AG09319 (cell line): ENCODE measurements at places on chromosomes 3 and 15.

- DNase-seq = no peak
These were observed 42.5 kb downstream of the PLXNA1 start for GRCh38 chr3:127025456-127025855.

GRCh38 chr3:103693831-103694230 is 1259.0 kb downstream of the ZPLD1 start:
- DNase-seq = no peak

DNA sequence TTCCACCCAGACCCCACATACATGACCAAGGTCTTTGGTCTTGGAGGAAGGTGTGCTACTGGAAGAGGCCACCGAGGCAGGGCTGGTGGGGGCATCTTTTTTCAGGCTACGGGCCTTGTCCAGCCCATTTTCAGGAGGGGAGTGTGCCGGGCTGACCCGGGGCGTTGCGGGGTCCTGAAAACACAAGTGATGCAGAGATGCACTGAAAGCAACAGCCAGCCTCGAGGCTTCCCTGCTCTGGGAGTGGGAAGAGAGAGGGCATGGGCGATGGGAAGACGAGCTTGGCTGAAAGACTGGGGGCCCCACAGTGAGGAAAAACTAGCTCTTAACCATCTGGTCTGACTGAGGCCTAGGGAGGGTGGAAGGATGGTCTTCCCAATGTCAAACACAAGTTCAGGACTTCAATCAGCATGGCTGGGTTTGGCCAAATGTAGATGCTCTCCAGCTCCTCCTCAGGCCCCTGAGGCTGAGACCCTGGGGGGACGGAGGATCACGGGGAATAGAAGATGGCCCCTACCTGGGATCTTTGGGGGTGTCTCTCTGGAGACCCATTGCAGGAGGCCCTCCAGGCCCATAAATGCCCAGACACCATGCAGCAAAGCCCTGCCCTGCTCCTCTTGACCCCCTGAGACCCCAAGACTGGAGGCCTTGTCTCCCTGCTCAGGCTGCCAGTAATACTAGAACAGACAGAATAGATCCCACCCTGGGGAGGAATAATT is 38.9 kb downstream of the TLE3 start:
- DNase-seq = no peak

- peak; percentile 68 for DNase-seq
These were observed 37.3 kb upstream of the RFTN1 start for GRCh38 chr3:16550676-16551341.

- DNase-seq = peak; percentile 20
These were observed 102.2 kb downstream of the CD47 start for GRCh38 chr3:107988460-107989175.

- DNase-seq = peak; percentile 63
These were observed 1.4 kb downstream of the PFN2 start for GRCh38 chr3:149969110-149969939.

GRCh38 chr3:191774485-191774884 is 313.5 kb downstream of the PYDC2 start:
- DNase-seq = no peak

- no peak for DNase-seq
These were observed 23.3 kb downstream of the PDZRN3 start for GRCh38 chr3:73601481-73601880.

DNA sequence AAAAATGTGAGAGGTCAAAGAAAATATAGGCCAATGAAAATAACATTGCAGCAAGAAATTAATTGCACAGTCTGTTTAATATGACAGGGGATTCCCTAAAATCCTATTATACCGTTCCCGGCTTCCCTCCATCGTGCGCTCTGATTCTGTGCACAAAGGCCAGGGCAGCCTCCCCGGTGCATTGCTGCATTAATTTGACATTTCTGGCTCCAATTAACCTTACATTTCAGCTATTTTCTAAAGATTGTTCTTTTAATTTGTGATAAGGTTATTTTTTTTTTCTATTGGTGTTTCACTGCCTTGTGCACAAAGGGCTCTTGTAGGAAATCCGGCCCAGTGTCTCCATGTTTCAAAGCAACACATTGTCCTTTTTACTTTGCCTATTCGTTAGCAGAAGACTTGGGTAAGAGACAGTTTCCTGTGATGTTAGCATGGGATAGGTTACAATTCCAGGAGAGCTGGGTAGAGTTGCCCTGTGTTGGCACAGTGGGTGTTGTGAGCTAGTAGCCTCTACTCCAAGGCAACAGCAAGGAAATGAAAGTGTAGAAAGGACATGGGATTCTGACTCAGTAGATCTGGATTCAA is 257.3 kb upstream of the IGF1R start:
- DNase-seq = no peak

DNA sequence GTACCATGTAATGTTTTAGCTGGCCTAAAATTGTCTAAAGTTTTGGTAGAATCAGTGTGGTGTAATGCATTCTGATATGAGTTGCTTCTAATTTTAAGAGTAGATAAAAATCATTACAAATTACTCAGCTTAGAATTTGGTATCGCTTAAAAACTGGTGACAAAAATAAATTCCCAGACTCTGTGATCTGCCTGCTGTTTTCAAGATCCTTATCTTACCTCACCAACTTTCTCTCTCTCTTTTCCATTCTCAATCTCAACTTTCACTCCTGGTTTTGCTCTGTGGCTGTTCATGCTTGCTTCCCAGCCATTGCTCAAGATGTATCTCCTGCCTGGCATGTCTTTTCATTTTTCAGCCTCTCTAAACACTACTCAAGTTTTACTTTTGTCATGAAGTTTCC is 45.7 kb downstream of the TCF12 start:
- no peak for DNase-seq

GRCh38 chr3:169841171-169841570 is 28.5 kb upstream of the LRRC34 start:
- DNase-seq = no peak
